A549 treated with Mapracorat at 1 μM for 4 hours (cell line): ENCODE measurements at places on chromosomes 1 and 21. TPM values are rescaled to one million over a fixed set of nuclear protein-coding genes. Genes with fewer than 3 reads are reported as not detected.

Gene CFAP45
- total RNA-seq: 0.73 to 1.1 TPM (median 0.92 TPM) in 5 replicates

Gene KISS1
- 0.21 to 1.1 TPM (median 0.64 TPM) in 4 of 5 replicates, not detected in the other for total RNA-seq

Gene ZFYVE9
- 6.8 to 8.6 TPM (median 8.1 TPM) in 5 replicates for total RNA-seq

Gene MMEL1
- not detected in 5 replicates for total RNA-seq

Gene TMEM269
- 0.06 to 0.32 TPM (median 0.12 TPM) in 4 of 5 replicates, not detected in the other for total RNA-seq

Gene SYTL1
- total RNA-seq: 0.39 to 1.1 TPM (median 0.60 TPM) in 5 replicates

Gene CDK18
- total RNA-seq: 0.66 to 2.3 TPM (median 1.2 TPM) in 5 replicates

Gene IBA57
- total RNA-seq: 4.1 to 6.6 TPM (median 5.9 TPM) in 5 replicates

Gene DIRAS3
- total RNA-seq: 0.92 to 1.5 TPM (median 1.3 TPM) in 5 replicates

Gene C1QC
- total RNA-seq: not detected in 5 replicates

Gene DBT
- total RNA-seq: 3.0 to 4.2 TPM (median 3.7 TPM) in 5 replicates

Gene AKR7A3
- total RNA-seq: 0.09 to 0.32 TPM (median 0.12 TPM) in 5 replicates

Gene HSD11B1
- 0.39 to 0.63 TPM (median 0.43 TPM) in 5 replicates for total RNA-seq

Gene KIF21B
- total RNA-seq: 1.3 to 2.6 TPM (median 2.2 TPM) in 5 replicates

Gene TINAGL1
- total RNA-seq: 0.27 to 0.77 TPM (median 0.51 TPM) in 5 replicates

Gene HES3
- not detected in 5 replicates for total RNA-seq

Gene SH3D21
- total RNA-seq: 1.9 to 3.8 TPM (median 2.4 TPM) in 5 replicates

Gene BMP8A
- 0.18 to 0.22 TPM in 2 of 5 replicates, not detected in the others for total RNA-seq

Gene ZBTB37
- total RNA-seq: 1.0 to 1.5 TPM (median 1.2 TPM) in 5 replicates

Gene OR2T11
- not detected in 5 replicates for total RNA-seq

Gene GBP7
- total RNA-seq: not detected in 5 replicates

Gene SLC44A5
- total RNA-seq: 0.04 to 0.06 TPM (median 0.06 TPM) in 4 of 5 replicates, not detected in the other

Gene PCAT6
- total RNA-seq: 2.8 to 5.1 TPM (median 3.8 TPM) in 5 replicates

Gene MACO1
- total RNA-seq: 8.5 to 11.5 TPM (median 9.4 TPM) in 5 replicates

Gene CLIC4
- total RNA-seq: 36.1 to 51.7 TPM (median 45.9 TPM) in 5 replicates

Gene MAP1LC3C
- total RNA-seq: 0.19 to 0.35 TPM (median 0.24 TPM) in 4 of 5 replicates, not detected in the other

Gene AQP10
- total RNA-seq: not detected in 5 replicates

Gene MR1
- 6.3 to 8.7 TPM (median 7.1 TPM) in 5 replicates for total RNA-seq
